ENCODE measurements at places on chromosomes 6 and 20.

DNA sequence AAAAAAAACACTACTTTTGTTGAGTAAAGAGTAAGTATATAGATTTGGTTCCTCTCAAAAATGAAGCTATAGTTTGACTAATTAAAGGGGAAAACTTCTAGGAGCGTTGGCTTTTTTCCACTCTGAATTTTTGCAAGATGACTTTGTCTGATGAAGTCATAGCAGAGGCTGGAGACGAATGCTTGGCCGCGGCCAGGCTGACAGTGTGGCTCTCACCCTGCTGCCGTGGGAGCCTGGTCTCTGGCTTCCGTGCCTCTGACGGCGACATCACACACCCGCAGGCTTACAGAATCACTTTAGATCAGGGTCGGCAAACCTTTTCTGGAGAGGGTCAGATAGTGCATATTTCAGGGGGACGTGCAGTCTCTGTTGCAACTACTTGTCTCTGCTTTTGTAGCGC lies 145.0 kb downstream of the PHACTR3 start:
- no peak overlapping the region for H3K27ac ChIP-seq
- no peak for DNase-seq
- H3K4me1 ChIP-seq: no peaks in the 10 kb centered on the region

GRCh38 chr20:58711266-58712051 lies 18.9 kb downstream of the NPEPL1 start:
- peaks cover 4% of the 10 kb centered on the region for H3K4me1 ChIP-seq
- no peak overlapping the region for H3K4me3 ChIP-seq
- H3K36me3 ChIP-seq: no peaks in the 10 kb centered on the region
- H3K27me3 ChIP-seq: no peaks in the 10 kb centered on the region
- no peak overlapping the region for H3K27ac ChIP-seq
- DNase-seq: no peak

DNA sequence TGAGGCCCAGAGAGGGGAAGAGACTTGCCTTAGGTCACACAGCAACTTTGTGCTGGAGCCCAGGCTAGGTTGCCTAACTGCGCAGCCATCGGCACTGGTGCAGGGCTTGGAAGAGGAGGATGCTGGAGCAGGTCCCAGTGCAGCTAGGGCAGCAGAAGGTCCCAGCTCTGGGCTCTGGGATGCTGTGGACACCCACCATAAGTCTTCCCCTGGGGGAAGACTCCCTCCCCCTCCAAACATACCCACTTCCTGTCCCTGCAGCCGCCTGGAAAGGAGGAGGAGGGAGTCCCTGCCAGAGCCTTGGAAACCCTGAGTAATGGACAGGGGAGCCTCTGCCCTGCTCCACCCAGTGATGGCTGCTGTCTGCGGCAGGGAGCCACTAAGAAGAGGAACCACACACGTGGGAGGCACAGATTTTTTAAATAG lies 93.6 kb downstream of the NCR2 start:
- no peak for DNase-seq
- peaks cover 40% of the 10 kb centered on the region for H3K27me3 ChIP-seq
- H3K27ac ChIP-seq: no peak overlapping the region
- H3K36me3 ChIP-seq: no peaks in the 10 kb centered on the region
- H3K4me1 ChIP-seq: peaks cover 54% of the 10 kb centered on the region

GRCh38 chr6:150607329-150607650 lies 7.6 kb downstream of the PLEKHG1 start:
- DNase-seq: no peak
- no peaks in the 10 kb centered on the region for H3K27me3 ChIP-seq
- H3K27ac ChIP-seq: no peak overlapping the region
- no peaks in the 10 kb centered on the region for H3K36me3 ChIP-seq

DNA sequence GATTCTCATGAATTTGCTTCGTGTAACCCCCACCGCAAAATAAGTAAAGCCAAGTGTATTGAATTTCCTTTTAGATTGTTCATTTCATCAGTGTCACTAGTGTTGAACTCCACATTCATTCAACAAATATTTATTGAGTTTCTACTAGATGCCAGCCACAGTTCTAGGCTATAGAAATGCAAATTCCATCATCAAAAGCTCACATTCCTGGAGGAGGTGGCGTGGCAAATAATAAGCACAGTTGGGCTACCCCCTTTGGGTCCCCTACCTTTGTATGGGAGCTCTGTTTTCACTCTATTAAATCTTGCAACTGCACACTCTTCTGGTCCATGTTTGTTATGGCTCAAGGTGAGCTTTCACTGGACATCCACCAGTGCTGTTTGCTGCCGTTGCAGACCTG lies 12.7 kb upstream of the ME1 start:
- no peak for DNase-seq
- H3K27me3 ChIP-seq: no peaks in the 10 kb centered on the region
- H3K4me1 ChIP-seq: no peaks in the 10 kb centered on the region
- no peak overlapping the region for H3K4me3 ChIP-seq
- no peaks in the 10 kb centered on the region for H3K36me3 ChIP-seq

DNA sequence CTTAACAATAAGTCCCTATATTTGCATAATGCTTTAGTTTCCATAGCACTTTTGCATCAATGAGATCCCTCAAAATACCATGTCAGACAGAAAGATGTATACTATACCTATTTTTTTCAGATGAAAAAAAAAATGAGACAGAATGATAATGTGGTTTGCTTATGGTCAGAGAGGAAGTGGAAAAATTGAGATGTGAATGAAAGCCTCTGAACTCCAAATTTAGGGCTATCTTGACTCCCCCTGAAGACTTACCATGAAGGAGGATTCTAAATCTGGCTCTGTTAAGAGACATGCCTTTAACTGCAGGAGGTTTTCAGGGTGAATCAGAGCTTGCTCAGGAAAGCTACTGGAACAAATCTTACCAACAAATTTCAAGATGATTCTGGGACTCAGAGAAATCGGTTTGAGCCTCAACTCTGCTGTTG lies 176.2 kb downstream of the ISM1 start:
- DNase-seq: no peak
- no peak overlapping the region for H3K4me3 ChIP-seq
- H3K27me3 ChIP-seq: no peaks in the 10 kb centered on the region
- H3K27ac ChIP-seq: no peak overlapping the region
- 0 out of 2 replicates have a peak, but pooled peaks cover 4% of the 10 kb centered on the region for H3K4me1 ChIP-seq

DNA sequence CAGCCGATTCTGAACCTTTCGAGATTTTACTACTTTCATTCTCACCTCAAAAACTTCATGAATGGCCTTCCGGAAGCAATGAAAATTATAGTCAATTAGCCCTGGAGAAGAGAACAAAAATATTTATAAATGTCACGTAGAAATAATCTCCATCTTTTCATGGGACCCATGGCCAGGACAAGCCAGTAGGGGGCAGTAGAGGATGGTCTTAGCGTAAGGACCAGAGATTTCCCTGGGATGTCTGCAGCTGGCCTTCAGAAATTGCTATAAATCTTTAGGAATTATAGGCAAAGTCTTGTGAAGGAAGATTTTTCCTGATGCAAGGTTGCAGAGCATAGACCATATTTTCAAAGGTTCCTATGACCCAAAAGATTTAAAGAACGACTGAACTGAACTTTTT lies 15.6 kb upstream of the UBE2J1 start:
- 0 out of 2 replicates have a peak, but pooled peaks cover 7% of the 10 kb centered on the region for H3K4me1 ChIP-seq
- no peak overlapping the region for H3K4me3 ChIP-seq
- H3K27ac ChIP-seq: no peak overlapping the region
- H3K27me3 ChIP-seq: no peaks in the 10 kb centered on the region
- no peaks in the 10 kb centered on the region for H3K36me3 ChIP-seq

GRCh38 chr6:109034526-109034925 lies 60.1 kb downstream of the SESN1 start:
- H3K27me3 ChIP-seq: no peaks in the 10 kb centered on the region
- H3K27ac ChIP-seq: no peak overlapping the region
- no peak overlapping the region for H3K4me3 ChIP-seq
- H3K4me1 ChIP-seq: 0 out of 2 replicates have a peak, but pooled peaks cover under 1% of the 10 kb centered on the region
- no peak for DNase-seq

DNA sequence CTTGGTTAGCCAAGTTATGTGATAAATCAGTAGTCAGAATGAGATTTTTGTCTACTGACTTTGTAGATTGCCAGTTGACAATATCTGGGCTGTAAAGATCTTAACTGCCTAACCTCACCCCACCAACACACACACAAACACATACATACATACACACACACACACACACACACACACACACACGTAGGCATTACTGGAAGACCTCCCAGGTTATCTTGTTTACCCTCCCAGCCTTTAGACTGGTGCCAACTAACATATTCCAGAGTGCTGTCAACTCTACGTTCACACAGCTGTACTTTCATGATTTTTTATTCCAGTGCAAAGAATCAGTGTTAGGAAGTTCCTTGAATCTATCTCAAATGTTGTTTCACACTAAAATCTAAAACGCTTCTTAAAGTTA lies 38.9 kb downstream of the BMP5 start:
- no peaks in the 10 kb centered on the region for H3K27me3 ChIP-seq
- H3K4me3 ChIP-seq: no peak overlapping the region
- no peaks in the 10 kb centered on the region for H3K4me1 ChIP-seq
- H3K36me3 ChIP-seq: no peaks in the 10 kb centered on the region

- DNase-seq: no peak
- H3K4me3 ChIP-seq: no peak overlapping the region
- H3K36me3 ChIP-seq: no peaks in the 10 kb centered on the region
- H3K27me3 ChIP-seq: peaks cover 2% of the 10 kb centered on the region
These were observed 126.1 kb downstream of the PXDC1 start for GRCh38 chr6:3625149-3625979.

DNA sequence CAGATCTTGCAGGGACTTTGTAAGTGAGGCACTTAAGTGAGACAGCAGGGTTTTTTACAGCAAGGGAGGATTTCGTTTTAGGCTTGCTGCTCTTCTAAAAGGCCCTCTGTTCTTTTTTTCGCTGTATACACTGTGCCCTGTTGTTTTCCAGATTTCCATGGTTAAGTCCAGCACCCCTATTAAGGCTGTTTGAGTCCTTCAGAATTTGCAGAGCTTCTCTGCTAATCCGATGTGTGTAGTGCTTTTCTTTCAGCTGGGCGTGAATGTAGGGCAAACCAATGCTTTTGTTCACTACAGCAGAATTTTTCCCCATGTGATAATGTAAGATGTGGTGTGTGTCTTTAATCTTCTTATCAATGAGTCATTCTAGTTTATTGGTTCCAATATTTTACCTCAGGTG lies 200.5 kb upstream of the RREB1 start:
- peaks cover 20% of the 10 kb centered on the region for H3K27me3 ChIP-seq
- H3K36me3 ChIP-seq: no peaks in the 10 kb centered on the region
- H3K27ac ChIP-seq: no peak overlapping the region
- no peaks in the 10 kb centered on the region for H3K4me1 ChIP-seq
- no peak for DNase-seq
- H3K4me3 ChIP-seq: no peak overlapping the region

GRCh38 chr6:370555-370954 lies 21.0 kb upstream of the IRF4 start:
- H3K4me1 ChIP-seq: no peaks in the 10 kb centered on the region
- no peaks in the 10 kb centered on the region for H3K36me3 ChIP-seq
- no peak overlapping the region for H3K27ac ChIP-seq

GRCh38 chr6:130138909-130139242 lies 83.9 kb downstream of the SAMD3 start:
- H3K4me1 ChIP-seq: no peaks in the 10 kb centered on the region
- DNase-seq: no peak
- no peak overlapping the region for H3K4me3 ChIP-seq

DNA sequence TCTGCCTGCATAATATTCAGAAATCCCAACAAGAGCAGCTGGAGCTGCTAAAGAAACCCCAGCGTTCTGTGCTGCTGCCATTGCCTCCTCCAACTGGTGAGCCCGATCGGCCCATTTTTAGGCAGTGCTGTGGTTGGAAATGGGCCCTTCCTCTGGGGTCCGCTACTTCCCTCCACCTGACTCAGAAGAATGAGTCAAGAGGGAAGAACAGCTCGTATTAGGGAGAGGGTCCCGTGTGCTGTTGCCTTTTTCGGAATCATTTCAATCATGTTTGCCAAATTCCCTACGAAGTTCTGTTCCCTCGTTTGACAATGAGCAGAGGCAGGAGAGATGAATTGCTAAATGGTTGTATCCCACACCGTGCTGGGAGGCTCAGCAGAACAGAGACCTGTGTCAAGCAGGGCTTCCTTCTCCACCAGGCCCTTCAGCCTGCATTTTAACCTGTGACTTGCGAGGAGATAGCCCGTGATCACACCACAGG lies 38.4 kb downstream of the THBS2 start:
- H3K27me3 ChIP-seq: 0 out of 3 replicates have a peak, but pooled peaks cover 11% of the 10 kb centered on the region
- DNase-seq: no peak
- no peak overlapping the region for H3K4me3 ChIP-seq
- no peak overlapping the region for H3K27ac ChIP-seq
- no peaks in the 10 kb centered on the region for H3K36me3 ChIP-seq

DNA sequence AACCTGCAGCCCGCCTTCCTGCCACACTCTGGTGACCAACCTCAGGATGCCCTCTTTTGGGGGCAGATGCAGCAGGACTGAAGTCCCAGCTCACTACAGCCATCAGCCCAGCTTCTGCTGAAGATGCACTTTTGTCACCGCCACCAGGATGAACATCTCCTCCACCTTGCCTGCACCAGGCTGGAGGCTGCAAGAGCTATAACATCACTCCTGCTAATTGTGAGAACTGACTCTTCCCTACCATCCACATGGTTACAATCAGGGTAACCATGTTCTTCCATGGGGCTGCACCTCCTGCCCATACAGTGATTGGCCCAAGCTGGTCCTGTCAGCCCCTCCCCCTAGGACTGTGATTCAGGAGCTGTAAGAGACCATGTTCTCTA lies 2.0 kb upstream of the ACTL10 start:
- DNase-seq: no peak
- H3K36me3 ChIP-seq: peaks cover 32% of the 10 kb centered on the region
- peaks cover 30% of the 10 kb centered on the region for H3K4me1 ChIP-seq
- H3K4me3 ChIP-seq: no peak overlapping the region

DNA sequence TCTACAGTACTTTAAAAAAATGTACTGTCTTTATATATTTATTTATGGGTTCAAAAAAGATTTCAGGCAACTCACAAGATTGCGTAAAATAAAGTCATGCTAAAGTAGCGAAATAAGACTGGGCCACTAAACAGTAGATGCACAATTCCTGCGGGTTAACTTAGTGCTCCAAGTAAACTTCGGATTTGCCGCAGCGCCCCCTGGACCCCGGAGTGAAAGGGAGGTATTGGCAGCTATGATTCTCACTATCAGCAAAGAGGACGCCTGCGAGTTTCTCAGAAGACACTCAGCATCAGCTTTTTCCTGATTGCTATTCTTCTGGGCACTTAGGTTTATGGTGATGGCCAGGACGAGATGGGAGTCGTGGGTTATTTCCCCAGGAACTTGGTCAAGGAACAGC lies 1.4 kb downstream of the OTOR start:
- peaks cover 7% of the 10 kb centered on the region for H3K4me1 ChIP-seq
- no peak overlapping the region for H3K4me3 ChIP-seq
- no peak overlapping the region for H3K27ac ChIP-seq
- no peaks in the 10 kb centered on the region for H3K27me3 ChIP-seq

- no peak overlapping the region for H3K4me3 ChIP-seq
- no peak for DNase-seq
- peaks cover 5% of the 10 kb centered on the region for H3K27me3 ChIP-seq
- no peaks in the 10 kb centered on the region for H3K36me3 ChIP-seq
- no peak overlapping the region for H3K27ac ChIP-seq
These were observed 652.0 kb upstream of the NOX3 start for GRCh38 chr6:156107624-156108101.

GRCh38 chr6:112235956-112236355 lies 18.4 kb downstream of the LAMA4 start:
- DNase-seq: no peak
- no peak overlapping the region for H3K27ac ChIP-seq
- H3K4me3 ChIP-seq: no peak overlapping the region
- H3K36me3 ChIP-seq: no peaks in the 10 kb centered on the region
- no peaks in the 10 kb centered on the region for H3K27me3 ChIP-seq
- no peaks in the 10 kb centered on the region for H3K4me1 ChIP-seq

GRCh38 chr6:111183702-111184517 lies 96.6 kb downstream of the SLC16A10 start:
- no peaks in the 10 kb centered on the region for H3K36me3 ChIP-seq
- H3K27ac ChIP-seq: no peak overlapping the region
- peaks cover 4% of the 10 kb centered on the region for H3K4me1 ChIP-seq
- H3K4me3 ChIP-seq: no peak overlapping the region
- no peaks in the 10 kb centered on the region for H3K27me3 ChIP-seq
- no peak for DNase-seq
